Jurkat, Clone E6-1 (cell line): ENCODE measurements at places on chromosomes 7 and 10.

DNA sequence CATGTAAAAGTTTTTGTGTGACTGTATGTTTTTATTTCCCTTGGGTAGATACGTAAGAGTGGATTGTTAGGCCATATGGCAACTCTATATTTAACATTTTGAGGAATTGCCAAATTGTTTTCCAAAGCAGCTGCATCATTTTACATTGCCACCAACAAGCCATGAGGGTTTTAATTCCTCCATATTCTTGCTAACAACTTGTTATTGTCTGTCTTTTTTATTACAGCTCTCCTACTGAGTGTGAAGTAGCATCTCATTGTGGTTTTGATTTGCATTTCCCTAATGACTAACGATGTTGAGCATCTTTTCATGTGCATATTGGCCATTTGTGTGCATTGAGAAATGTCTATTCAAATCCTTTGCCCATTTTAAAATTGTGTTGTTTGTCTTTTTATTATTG, 94.9 kb downstream of the CARD11 start:
- DNase-seq: no peak

DNA sequence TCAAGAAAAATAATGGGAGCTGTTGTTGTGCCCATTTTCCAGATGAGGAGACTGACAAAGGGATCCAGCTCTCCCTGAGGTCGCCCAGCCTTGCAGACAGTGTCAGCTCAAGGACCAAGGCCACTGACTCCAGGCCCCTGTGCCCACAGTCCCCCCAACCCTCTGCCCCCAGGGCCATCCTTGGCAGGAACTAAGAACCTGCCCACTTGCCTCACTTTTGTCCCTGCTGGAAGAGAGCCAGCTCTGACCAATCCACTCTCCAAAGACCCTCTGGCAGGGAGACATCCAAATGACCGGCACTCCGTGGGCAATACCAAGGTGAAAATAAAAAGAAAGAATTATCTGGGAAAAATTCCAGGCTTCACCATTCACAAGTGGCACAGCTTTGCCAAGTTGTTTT, 101.3 kb downstream of the TCERG1L start:
- DNase-seq: no peak

- DNase-seq: no peak
Measured at GRCh38 chr7:2381881-2382509, 21.4 kb upstream of the CHST12 start.

GRCh38 chr10:27252267-27253000, 11.8 kb upstream of the ACBD5 start:
- no peak for DNase-seq

- DNase-seq: no peak
Measured at GRCh38 chr10:130623680-130624267, 487.6 kb downstream of the GLRX3 start.

- DNase-seq: no peak
Measured at GRCh38 chr7:5213286-5213645, 23.2 kb downstream of the WIPI2 start.

DNA sequence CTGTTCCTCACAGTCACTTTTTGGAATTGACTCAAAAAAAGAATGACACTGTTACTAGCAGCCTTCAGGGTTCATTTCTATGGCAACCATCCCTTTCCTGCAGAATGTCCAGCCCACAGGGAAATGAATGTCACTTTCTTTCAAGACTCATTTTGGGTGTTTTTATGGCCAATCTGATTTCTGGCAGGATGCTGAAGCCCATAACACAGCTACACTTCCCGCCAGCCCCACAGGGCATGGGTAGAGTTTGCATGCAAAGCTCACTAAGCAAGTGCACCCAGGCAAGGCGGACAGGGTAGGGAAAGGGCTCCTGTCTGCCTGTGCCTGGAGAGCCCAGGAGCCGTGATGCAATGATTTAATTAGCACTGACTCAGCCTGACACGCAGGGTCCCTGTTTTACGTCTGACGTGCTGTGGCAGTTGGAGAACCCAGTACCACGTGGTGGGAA, 26.1 kb upstream of the GPAM start:
- no peak for DNase-seq

- DNase-seq: no peak
Measured at GRCh38 chr7:107643407-107643806, 17.2 kb upstream of the SLC26A4 start.

DNA sequence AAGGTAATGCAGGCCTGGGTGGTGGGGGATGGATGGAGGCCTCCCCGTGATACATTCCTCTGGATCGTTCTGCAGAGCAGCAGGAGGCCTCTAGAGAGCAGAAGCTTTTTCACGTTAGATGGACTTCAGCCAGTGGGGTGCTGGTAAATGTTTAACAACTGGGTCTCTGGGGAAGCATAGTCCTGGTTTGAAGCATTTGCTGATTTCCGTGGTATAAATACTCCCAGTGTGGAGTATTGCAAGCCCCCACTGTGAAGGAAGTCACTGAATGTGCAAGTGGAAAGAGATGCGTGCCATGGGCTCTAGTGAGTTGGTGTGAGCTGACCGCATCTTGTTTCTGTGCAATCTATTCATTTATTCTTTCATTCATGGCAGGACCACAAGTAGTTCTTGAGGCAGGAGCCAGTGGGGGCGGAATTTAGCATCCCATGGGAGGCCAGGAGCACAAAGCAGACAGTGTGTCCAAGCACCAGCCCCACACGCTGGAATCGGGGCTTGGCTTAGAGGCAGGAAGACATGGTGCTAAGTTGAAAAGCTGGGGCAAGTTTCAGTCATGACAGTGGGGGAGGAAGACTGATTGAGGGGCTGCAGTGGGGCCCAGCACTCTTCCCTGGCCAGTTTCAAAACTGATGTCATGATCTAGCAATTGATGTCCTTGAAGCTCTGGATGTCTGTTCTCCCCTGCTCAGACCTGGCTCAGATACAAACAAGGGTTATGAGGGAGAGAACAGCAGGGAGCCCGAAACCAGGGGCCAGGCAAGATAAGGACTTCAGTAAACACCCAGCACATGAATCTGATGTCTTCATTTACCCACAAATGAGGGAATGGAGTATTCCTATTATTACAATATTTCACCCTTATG, 280.9 kb upstream of the LYZL1 start:
- no peak for DNase-seq

GRCh38 chr10:112314822-112315474, 31.7 kb downstream of the TECTB start:
- peak; percentile 63 for DNase-seq

GRCh38 chr7:134452419-134452838, 6.5 kb downstream of the AKR1B1 start:
- no peak for DNase-seq

DNA sequence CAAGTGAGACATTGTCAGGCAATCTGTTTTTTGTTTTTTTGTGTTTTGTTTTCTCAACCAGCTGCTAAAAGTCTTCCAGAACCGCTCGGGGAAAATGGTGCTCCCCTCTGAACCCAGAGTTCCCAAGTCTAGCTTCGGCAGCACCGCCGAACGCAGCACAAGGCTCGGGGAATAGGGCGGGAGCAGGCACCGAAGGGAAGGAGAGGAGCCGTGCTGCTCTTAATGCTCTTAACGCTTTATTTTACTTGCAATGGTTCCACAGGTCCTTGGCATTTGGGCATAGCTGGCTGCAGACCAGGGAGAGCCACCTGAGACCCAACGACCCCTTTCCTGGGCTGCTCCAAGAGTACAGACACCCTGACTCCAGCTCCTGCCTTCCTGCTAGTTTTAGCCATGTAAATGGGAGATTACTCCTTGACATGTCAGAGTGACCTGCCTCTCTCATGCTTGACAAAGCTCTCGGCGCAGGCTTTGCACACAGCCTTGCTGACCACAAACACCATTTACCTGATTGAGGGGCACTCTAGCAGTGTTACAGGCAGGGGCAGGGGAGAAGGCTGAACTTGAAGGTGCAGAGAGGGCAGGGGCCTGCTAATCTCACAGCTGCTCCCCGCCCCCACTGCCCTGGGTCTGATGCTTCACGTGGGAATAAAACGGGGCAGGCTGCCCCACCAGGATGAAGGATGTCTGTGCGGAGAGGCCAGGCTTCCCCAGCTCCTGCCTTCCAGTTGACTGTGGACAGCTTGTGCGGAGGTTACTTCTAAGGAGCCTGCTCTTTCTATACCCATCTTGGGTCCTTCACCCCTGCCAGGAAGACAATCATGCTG, 58.6 kb upstream of the EFCAB10 start:
- no peak for DNase-seq

GRCh38 chr7:40586197-40586596, 451.4 kb downstream of the SUGCT start:
- DNase-seq: no peak

- no peak for DNase-seq
Measured at GRCh38 chr10:107971411-107971810, 806.9 kb upstream of the SORCS1 start.

- DNase-seq: no peak
Measured at GRCh38 chr7:81684033-81684432, 85.8 kb downstream of the HGF start.

GRCh38 chr10:122307669-122308416, 36.7 kb downstream of the BTBD16 start:
- no peak for DNase-seq

DNA sequence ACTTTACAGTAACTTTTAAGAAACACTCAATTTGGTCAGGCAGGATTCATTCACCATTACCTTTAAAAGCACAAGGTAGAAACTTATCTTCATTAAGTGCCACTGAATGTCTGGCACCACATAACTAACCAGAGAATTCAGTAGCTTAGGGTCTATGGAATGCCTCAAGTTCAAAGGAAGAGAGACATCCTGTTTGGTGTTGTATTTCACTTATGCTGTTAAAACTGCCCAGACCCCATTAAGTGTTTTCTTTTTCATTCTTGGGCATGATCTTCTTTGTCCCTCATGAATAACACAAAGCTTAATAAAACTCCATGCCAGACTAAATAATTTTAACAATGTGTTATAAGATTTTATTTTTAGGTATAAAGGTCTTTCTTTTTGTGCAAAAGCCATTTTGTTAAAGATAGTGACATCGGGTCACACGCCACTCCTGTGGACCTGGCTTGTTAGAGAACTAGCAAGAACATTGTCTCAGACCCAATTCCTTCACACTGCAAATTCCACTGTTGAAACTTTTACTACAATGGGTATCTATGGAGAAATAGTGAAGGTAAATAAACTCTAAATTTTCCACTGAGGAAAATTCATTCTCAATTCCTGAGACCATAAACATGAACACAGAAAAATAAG, 221.0 kb downstream of the TWIST1 start:
- no peak for DNase-seq

DNA sequence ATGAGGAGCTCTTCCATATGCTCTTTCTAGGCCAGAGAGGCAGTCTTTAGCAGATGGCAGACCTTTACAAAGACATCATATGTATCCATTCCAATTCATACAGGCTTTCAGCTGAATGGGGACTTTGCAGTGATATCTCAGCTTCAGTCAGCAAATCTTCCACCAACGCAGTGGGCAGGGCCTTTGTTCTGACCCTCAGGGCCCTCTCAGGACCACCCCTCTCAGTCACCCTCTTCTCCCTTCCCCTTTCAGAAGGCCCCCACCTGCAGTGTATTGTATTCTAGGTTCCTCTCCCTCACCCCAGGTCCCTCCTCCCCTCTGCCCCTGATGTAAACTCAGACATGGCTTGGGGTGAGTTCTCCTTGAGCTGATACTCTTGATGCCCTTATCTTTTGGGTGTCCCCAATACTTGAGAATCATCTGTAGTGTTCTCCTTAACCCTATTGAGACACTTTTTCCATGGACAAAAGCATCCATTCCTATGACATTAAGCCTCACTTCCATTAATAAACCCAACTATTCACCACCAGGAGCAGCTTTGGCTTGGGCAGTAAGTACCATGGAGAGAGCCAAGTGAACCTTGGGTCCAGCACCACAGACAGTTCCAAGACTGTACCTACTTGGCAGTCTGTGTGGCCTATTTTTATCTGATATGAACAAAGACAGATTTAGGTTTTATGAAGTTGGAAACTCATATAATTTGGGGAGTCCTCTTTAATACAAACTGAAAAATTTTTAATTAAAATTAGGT, 62.7 kb downstream of the ADCYAP1R1 start:
- DNase-seq: peak; percentile 32

DNA sequence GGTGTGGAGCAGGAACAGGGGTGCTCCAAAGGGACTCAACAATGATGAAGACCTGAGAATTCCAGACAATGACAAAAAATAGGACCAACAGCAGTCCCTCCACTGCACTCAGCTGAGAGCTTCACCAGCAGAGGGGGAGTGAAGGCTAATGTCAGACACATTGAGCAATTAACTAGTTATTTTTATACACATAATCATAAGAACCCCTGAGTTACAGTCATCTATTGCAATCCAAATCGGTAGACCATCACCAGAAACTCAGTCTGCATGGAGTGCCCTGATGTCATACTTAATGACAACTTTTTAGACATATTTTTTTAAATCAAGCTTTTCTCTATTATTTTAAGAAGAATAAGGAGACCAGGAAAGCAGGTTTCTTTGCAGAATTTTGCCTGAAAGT, 30.6 kb upstream of the IKZF1 start:
- DNase-seq: no peak

GRCh38 chr7:121560267-121560990, 164.3 kb upstream of the FAM3C start:
- no peak for DNase-seq

- DNase-seq: no peak
Measured at GRCh38 chr10:27716521-27716920, 29.1 kb downstream of the MKX start.

- DNase-seq: no peak
Measured at GRCh38 chr10:12950583-12951128, 50.9 kb downstream of the CCDC3 start.

DNA sequence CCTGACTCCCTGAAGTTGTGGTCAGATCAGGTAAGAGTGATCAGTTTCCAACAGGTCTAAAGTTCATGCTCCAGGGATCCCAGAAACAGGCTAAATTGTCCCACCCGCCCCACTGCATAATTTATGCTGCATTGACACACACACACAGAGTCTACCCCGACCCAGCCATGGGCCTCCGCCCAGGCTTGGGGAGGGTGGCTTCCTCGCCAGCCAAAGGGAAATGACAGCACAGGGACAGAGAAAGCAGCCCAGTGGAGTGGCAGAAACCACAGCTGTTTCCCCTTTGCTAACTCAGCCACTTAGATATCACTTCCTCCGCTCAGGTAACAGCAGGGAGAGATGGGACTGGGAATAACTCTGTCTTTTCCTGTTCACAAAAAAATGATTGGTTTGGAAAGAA, 9.4 kb downstream of the SH3PXD2A start:
- peak; percentile 19 for DNase-seq

- no peak for DNase-seq
Measured at GRCh38 chr7:54180796-54181195, 361.4 kb upstream of the VSTM2A start.

DNA sequence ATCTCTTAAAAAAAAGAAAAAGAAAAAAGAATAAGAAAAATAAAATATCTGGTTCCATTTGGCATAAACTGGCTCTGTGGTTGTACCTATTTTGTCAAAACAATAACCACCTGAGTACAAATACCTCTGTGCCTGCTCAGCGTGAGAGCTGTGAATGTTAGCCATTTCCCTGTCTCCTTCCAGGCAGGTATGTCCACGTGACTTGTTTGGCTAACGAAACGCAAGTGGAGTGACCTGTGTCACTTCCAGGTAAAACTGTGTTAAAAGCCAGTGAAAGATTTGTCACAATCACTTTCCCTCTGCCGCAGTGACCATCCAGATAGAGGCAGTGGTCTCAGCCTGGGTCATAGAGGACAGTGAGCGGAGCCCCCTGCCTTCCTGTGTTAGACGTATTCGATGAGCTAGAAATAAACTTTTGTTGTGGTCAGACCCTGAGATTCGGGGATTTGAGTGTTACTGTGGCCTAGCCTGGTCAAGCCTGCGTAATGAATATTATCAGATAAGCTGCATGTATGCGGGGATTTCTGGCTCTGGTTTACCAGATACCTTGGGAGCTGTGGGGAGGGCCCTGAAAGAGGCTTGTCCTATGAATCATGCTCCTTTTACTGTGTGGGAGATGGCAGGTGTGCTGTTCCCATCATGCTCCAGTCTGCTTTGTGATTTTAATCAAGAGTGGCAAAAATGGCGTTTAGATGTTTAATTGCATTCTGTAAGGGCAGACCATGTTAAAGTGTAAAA, 3.8 kb downstream of the PTER start:
- DNase-seq: no peak
